Endothelial cell of umbilical vein (primary cell): ENCODE measurements at places on chromosomes 3 and 15. TPM values are rescaled to one million over a fixed set of nuclear protein-coding genes. Genes with fewer than 3 reads are reported as not detected.

Gene DLL4
- 55.2 and 75.8 TPM in 2 replicates for total RNA-seq

Gene CHDH
- 0.04 and 0.46 TPM in 2 replicates for total RNA-seq

DNA sequence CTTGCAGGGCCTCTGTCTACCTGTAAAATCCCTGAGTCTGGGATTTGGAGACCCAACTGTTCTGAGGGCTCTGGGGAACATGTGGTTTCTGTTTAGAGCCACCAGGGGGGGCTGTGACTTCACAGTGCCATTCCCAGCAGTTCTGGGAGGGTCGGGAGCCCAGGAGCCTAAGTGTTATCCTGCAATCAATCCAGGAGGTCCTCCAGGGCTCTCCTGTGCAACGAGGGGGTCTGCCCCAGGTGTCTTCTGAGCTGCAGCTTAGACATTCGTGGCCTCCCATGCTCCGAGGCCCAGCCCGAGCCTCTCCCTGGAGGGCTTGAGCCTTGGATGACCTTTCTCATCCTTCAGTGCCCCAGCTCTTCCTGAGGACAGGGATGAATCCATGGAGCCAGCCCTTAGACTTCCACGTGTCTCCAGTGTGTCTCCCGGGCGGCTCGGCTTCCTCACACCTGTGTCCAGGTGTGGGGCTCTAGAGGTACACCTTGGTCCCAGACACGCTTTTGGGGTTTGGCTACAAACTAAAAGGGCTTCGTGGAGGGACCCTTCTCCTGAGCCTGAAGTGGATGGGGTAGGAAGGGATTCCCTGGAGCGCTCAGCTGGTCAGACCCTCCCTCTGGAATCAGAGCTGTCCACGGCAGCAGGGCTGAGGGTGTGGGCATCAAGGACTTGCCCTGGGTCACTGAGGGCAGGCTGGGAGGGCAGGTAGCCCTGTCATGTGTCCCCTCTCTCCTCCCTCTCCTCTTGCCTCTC lies 20.3 kb upstream of the ABTB1 start:
- no peaks in the 10 kb centered on the region for H3K4me1 ChIP-seq
- DNase-seq, result peak; percentile 57
- H3K36me3 ChIP-seq, result no peaks in the 10 kb centered on the region
- H3K27me3 ChIP-seq, result no peaks in the 10 kb centered on the region

DNA sequence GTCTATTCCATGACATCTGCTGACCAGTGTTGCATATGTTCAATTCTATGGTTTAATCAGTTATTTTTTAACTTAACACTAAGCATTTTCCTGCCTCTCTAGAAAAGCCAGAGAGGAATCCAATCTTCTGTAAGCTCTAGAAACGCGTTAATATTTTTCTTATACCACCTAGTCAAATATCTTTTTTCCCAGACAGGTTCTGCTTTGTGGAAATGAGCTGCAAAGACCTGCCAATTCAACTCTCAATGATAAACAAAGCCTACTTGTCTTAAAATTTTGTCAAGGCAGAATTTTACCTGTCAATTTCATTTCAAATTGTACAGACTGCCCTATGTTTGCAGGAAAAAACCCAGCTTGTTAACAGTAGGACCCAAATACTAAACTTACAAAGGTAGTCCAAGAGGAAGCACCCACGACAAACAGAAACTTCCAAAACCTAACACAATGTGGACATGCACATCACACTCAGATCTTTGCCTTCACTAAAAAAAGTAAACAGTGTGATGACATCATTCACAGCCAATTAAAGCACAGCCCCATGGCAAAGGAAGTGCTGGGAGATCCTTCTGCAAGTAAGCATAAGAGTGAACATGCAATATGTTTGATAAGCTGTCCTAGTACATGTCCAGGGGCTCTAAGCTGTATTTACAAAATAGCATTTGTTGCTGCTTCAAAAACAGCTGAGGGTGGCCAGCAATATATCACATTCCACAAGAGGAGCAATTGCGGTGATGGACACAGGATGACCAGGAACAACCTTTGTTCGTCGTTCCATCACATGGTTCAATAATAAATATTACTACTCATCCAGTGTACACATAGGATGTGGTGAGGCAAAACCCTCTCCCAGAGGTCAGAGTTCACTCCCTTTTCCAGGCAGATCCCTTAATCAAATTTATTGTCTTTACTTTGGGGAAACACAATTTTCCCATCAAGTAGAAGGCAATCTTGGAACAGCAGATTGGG lies 139.4 kb upstream of the TSC22D2 start:
- no peak overlapping the region for H3K27ac ChIP-seq
- H3K27me3 ChIP-seq, result no peaks in the 10 kb centered on the region
- H3K4me1 ChIP-seq, result no peaks in the 10 kb centered on the region
- DNase-seq, result no peak

DNA sequence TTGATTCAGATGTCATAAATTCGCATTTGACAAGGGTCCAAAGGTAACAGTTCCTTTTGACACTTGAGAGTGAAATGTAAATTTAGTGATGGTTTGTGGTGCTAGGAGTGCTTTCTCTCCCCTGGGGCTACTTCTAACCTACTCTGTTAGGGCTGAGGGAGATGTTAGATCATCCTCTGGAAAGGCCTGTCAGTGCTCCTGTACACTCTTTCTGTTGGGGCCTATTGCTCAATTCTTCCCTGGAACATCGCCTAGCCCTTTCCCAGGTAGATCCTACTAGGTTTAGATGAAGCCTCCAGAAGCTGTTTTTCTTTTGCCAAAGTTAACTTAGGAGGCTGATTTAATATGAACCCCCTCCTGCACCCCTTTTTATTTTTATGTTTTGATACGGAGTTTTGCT lies 1.4 kb downstream of the PCCB start:
- H3K27me3 ChIP-seq, result no peaks in the 10 kb centered on the region
- H3K4me1 ChIP-seq, result peaks cover 8% of the 10 kb centered on the region
- no peaks in the 10 kb centered on the region for H3K36me3 ChIP-seq
- no peak overlapping the region for H3K4me3 ChIP-seq

DNA sequence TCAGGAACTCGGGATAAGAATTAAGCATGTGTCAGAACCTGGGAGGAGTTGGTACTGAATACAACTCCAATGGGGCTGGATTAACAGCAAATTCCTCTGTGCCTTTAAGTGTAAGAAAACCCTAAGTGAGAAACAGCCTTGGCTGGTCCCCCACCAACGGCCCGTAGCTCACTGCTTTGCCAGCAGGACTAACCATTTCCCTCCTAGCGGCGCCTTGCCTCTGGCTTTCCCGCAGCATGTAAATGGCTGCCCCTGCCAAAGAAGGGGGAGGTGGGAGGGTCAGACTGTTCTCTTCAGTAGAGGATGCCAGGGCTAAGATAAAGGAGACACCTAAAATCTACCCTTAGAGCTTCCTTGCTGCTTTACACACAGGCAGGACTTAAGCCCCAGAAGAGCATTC lies 51.0 kb upstream of the SH3GL3 start:
- H3K36me3 ChIP-seq, result no peaks in the 10 kb centered on the region
- DNase-seq, result no peak
- no peaks in the 10 kb centered on the region for H3K4me1 ChIP-seq
- H3K4me3 ChIP-seq, result no peak overlapping the region
